ENCODE measurements at places on chromosomes 6 and 20.

GRCh38 chr20:49668181-49668877 lies 45.3 kb downstream of the B4GALT5 start:
- DNase-seq: peak; percentile 80

DNA sequence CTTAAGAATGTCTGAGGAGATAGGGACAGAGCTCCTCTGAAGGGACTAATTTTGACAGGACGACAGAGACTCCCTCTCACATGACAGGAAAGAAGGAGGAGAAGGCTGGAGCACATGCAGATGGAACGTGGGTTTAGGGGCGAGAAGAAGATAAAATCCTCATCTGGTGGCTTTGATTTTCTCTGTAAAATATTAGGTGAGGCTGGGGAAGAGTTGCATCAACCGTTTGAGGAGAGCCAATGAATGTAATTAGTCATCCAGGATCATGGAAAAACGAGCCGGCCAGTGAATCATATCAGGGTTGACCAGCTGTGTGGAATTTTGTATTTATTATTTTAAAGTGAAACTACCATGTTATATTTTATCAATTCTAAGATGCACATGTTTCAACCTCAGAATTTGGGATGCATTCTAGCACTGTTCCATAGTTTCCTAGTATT lies 46.9 kb upstream of the ADGRF4 start:
- DNase-seq: no peak

DNA sequence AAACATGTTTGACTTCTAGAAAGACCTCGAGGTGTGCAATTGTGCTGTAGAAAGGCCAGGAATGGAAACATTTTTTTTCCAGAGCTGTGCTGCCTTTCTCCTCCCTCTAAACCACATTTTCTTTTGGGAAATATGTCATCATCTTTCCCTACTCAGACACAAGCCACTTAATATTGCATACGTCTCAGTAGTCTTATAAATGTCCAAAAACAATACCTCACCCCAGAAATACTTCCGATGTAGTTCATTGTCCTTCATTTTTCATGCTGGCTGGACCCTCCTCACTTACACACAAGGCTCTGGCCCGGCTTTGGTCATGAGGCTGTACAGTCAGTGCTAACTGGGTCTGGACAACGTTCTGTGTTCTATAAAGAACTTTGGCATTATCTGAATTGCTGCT lies 126.4 kb downstream of the SCML4 start:
- DNase-seq: no peak

DNA sequence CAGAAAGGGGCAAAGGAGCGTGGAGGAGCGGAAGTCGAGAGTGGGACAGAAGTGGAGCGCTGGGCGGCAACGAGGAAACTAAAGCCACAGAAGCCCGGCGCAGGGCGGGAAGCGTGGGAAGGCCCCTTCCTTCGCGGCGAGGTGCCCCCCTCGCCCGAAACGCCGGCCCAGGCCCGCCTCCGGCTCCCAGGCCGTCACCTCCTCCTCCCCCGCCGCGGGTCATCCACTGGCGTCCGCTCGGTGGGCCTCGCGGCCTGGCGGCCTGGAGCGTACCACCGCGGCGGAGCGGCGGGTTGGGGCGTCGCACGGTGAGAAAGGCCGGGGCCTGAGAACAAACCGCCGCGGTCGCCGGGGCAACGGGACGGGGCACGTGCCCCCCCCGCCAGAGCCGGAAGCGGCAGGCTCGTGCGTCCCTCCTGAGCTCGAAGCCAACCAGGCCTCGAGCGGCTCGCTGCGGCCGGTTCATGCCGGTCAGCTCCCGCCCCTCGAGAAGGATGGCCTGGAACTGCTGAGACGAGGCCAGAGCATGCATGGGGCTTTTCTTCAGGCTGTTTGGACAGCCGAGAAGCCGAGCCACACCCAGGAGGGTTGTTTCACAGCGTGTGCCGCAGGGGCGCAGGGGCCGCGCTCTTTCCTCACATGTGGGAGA lies at the start of gene TCP11:
Gene TCP11 (minus strand): TSS at position 333 of the 649 bp plus-strand sequence. CDS start 469 bp downstream, outside the sequence.
- DNase-seq: peak; percentile 25

DNA sequence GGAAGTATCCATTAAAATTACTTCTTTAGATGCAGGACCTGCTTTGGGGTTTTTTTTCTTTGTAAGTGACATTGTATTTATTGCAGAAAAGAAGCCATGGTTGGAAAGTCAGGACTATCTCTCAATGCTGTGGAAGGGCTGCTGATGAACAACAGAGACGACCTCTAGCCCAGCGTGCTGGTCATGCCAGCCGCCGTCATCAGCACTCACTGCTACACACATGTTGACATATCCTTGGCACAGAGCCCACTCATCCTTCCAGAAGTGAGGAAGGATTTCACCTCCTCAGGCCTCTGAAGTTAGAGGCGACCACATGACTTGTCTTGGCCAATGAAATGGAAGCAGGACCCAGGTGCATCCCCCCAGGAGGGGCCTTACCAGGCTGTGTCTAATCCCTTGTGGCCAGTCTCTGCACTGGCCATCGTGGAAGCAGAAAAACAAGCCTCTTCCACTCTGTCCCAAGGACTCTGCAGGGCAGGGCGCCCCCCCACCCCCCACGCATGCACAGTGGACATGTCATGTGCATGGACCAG lies 343.5 kb downstream of the TAF4 start:
- no peak for DNase-seq

GRCh38 chr6:155235087-155235486 lies 28.7 kb upstream of the CLDN20 start:
- no peak for DNase-seq

GRCh38 chr20:33434434-33434833 lies 9.1 kb downstream of the SNTA1 start:
- no peak for DNase-seq

DNA sequence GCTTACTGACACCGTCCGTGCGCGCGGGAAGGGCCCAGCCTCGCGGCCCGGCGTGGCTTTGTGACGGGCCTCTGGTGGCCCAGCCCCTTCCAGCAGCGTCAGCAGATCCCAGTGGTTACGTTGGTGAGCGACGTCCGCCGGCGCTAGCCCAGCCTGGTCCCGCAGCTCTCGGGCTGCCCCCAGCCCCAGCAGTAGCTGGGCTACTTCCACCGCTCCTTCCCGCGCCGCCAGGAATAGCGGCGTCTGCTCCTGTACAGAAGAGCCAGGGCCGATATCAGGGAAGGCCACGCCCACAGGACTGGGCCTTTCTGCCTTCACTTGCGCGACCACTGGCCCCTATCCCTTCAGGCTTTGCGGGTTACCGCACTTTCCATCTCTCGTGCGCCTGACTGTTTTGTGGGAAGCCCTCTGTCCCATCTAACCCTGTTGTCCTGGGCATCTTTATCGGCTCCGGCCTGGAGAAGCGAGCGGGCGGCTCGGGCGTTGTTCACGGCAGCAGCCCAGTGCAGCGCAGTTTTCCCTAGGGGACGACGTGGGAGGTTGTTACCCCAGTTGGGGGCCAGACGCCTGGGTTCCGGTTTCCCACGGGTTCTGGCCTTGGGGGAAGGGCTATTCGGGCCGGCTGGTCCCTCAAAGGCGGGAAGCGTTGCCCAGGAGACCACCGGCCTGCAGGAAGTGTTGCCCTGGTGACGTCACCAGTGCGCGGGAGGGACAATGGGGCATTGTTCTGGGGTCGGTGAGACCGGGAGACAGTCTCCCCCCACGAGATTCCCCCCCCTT lies 3.6 kb upstream of the GPSM3 start:
- DNase-seq: no peak

- no peak for DNase-seq
Observed at GRCh38 chr20:57824909-57825308, 115.1 kb upstream of the PMEPA1 start.

- DNase-seq: no peak
Observed at GRCh38 chr6:82385961-82386360, 22.3 kb downstream of the TPBG start.

GRCh38 chr6:16490616-16491015 lies 252.2 kb downstream of the GMPR start:
- no peak for DNase-seq

GRCh38 chr6:56486681-56487080 lies 156.0 kb downstream of the DST start:
- no peak for DNase-seq

- DNase-seq: no peak
Observed at GRCh38 chr20:46948081-46948480, 53.4 kb downstream of the EYA2 start.

- DNase-seq: no peak
Observed at GRCh38 chr20:12171923-12172524, 254.3 kb downstream of the BTBD3 start.

DNA sequence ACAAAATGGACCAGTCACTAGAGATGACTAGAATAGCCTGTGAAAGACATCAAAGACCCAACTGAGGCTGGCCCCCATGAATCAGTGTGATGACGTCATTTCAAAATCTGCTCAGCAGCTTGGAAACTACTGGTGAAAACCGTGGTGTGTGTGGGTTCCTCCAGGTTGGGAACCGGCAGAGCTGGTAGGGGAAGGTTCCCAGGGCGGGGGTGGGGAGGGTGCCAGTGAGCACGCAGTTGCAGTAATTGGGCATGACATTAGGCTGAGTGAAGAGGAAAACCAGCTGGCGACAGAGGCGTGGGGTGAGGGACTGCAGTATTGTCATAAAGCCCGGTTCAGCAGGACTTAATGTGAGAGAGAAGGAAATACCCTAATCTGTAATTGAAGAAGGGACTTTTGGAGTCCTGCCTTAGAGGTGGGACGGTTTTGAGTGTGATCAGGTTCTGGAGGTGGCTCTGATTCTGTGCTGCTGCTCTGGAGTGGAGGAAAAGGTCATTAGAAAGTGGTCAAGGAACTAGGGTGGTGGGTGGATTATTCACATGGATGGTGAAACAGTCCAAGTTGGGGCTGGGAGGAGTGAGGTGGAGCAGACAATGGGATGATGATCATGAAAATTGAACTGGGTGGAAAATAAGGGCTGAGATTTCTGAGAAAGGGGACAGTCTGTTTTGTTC lies 52.0 kb upstream of the MTHFD1L start:
- DNase-seq: no peak

Data from T-cell (primary cell).